Lower lobe of right lung (tissue), 2 donors: ENCODE measurements at places on chromosomes 1 and 21. TPM values are rescaled to one million over a fixed set of nuclear protein-coding genes. Genes with fewer than 3 reads are reported as not detected.

Gene KIF26B
- 1.2 TPM for total RNA-seq

Gene RGS13
- 5.0 TPM for total RNA-seq

Gene MARK1
- total RNA-seq, result 2.4 TPM

Gene CLEC20A
- not detected for total RNA-seq

DNA sequence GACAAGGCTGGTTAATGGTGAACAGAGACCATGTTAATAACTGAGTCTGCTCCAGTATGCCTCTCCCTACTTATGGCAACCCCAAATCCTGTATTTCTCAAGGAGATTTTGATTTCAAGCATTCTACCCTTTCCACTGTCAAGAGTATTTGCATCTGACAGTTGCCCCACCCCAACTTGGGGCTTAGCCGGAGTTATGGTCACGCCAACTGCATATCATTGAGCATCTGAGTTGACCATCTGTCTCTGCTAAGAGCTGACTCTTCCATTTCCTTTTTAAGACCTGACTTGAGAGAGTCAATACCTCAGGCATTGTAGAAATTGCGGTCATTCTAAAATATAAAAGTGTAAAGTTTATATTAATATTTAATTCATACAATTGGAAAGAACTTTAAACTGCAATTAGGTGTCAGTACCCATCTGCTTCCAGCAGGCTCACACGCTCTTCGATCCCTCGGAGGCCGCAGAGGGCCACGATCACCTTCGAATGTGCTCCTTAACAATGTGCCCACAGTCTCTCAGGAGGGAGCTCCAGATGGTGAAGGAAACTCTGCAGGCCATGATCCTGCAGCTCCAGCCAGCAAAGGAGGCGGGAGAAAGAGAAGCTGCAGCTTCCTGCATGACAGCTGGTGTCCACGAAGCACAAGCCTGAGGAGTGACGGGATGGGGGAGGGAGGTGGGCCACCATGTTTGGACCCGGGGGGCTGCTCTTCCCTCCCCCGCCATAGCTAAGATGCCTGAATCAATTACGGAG lies 409.8 kb downstream of the DISC1 start:
- H3K4me3 ChIP-seq, result no peak overlapping the region
- H3K36me3 ChIP-seq, result no peaks in the 10 kb centered on the region
- H3K27me3 ChIP-seq, result no peaks in the 10 kb centered on the region
- DNase-seq, result no peak
- no peak overlapping the region for H3K27ac ChIP-seq

DNA sequence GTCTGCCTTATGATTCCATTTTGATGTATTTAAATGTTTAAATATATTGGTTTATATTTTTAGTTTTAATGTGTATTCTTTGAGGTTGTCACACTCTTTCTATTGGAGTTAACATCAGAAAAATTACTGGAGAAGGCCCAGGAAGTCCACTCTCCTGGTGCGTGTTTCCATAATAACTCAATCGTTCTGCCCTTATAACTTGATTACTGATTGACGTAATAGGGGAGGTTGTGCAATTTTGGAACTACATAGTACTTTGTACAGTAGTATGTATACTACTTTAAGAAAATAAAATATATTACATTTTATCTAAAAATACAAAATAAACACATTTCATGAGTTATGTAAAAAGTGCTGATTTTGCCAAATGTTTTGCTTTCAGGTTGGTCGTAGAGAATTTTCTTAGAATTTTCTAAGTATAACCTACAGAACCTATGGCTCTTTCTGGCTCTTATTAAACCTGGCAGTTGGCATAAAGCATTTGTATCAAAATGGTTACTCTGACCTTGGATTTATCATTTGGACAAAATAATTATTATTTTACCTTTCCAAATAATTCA lies 5.7 kb downstream of the PLA2G4A start:
- H3K36me3 ChIP-seq, result no peaks in the 10 kb centered on the region
- H3K4me1 ChIP-seq, result peaks cover 12% of the 10 kb centered on the region
- no peak for DNase-seq

GRCh38 chr1:65437616-65438015 lies 17.1 kb downstream of the LEPR start:
- H3K27me3 ChIP-seq, result no peaks in the 10 kb centered on the region
- H3K27ac ChIP-seq, result no peak overlapping the region
- H3K36me3 ChIP-seq, result peaks cover 16% of the 10 kb centered on the region
- no peak for DNase-seq

- no peaks in the 10 kb centered on the region for H3K27me3 ChIP-seq
- H3K36me3 ChIP-seq, result peaks cover 9% of the 10 kb centered on the region
- peak overlapping the region; percentile 88 for H3K27ac ChIP-seq
- H3K4me3 ChIP-seq, result peak overlapping the region; percentile 96
- peaks cover 33% of the 10 kb centered on the region for H3K4me1 ChIP-seq
These were observed 729 bp upstream of the CDCA8 start for GRCh38 chr1:37691497-37692077.

DNA sequence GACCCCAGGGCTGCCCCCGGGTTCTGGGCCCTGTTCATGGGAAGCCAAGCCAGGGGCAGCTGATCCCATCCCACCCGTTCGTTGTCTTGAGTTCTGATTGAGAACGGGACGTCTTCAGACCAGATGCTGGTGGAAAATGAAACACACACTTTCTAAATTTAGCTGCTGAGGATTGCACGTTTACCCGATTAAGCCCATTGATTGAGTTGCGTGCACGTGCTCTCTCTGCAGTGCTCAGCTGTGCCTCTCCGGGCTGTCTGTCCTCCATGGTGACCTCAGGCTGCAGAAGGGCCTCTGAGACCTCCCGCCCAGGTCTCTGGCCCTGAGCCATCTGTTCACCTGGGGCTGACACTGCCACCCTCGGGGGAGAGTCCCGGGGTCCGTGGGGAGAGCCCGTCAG lies 27.0 kb upstream of the PEX10 start:
- no peak overlapping the region for H3K27ac ChIP-seq
- no peaks in the 10 kb centered on the region for H3K36me3 ChIP-seq
- no peak for DNase-seq

- DNase-seq, result no peak
- no peaks in the 10 kb centered on the region for H3K36me3 ChIP-seq
- no peaks in the 10 kb centered on the region for H3K27me3 ChIP-seq
- H3K4me1 ChIP-seq, result no peaks in the 10 kb centered on the region
- H3K27ac ChIP-seq, result no peak overlapping the region
- H3K4me3 ChIP-seq, result no peak overlapping the region
These were observed 1019.2 kb downstream of the TTLL7 start for GRCh38 chr1:82979593-82980236.

DNA sequence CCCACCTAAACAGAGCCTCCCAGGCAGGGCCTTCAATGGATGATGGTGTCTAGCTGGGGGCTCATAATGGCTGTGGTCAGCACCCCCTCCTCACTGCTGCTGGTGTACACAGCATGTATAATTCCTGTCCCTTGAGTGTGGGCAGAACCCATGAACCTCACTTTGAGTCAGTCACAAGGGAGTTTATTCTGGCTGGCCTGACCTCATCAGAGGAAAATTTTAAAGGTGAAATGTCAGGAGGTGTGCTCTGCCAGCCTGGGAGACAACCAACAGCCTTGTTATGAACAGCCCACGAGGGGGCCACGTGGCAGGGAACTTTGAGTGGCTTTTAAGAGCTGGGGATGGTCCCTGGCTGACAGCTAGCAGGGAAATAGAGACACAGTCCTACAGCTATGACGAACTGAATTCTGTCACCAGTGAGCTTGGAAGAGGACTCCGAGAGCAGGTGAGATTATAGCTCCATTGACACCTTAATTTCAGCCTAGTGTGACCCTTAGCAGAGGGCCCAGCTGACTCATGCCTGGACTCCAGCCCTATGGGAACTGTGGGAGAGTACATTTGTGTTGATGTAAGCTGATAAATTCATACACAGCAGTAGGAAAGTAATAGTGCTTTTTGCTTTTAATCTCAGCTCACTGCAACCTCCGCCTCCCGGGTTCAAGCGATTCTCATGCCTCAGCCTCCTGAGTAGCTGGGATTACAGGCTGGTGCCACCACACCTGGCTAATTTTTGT lies 73.5 kb upstream of the RUNX3 start:
- H3K27ac ChIP-seq, result no peak overlapping the region
- DNase-seq, result no peak
- H3K4me1 ChIP-seq, result peaks cover 11% of the 10 kb centered on the region
- no peaks in the 10 kb centered on the region for H3K36me3 ChIP-seq

DNA sequence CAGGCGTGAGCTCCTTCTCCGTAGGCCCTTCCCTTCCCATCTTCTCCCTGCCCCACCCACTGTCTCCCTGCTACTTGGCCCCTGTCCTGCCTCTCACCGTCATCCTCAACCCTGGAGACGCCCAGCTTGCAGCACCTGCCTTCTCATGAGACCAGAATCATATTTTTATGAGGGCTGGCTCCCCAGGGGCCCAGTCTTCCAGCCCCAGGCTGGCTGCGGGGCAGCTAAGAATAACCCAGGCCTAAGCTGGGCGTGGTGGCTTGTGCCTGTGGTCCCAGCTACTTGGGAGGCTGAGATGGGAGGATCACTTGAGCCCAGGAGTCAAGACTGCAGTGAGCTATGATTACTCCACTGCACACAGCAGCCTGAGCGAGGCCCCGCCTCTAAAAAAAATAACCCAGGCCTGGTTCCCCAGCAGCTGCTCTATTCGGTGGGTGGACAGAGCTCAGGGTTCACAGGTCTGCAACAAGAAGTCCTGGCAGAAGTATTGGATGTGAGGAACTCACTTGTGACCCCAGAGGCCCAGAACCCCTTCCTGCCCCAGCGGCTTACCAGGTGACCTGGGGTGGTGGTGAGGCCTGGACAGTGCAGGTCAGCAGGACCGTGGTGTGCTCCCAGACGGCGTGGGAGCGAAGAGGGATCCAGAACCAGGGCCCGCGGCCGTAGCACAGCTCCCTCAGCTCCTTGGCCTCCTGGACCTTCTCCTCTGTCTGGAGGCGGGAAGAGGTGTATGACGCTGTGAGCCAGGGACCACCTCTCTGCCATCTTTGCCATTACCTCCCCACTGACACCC lies 6.4 kb downstream of the MYOM3 start:
- no peaks in the 10 kb centered on the region for H3K4me1 ChIP-seq
- no peak overlapping the region for H3K4me3 ChIP-seq
- peak; percentile 25 for DNase-seq

DNA sequence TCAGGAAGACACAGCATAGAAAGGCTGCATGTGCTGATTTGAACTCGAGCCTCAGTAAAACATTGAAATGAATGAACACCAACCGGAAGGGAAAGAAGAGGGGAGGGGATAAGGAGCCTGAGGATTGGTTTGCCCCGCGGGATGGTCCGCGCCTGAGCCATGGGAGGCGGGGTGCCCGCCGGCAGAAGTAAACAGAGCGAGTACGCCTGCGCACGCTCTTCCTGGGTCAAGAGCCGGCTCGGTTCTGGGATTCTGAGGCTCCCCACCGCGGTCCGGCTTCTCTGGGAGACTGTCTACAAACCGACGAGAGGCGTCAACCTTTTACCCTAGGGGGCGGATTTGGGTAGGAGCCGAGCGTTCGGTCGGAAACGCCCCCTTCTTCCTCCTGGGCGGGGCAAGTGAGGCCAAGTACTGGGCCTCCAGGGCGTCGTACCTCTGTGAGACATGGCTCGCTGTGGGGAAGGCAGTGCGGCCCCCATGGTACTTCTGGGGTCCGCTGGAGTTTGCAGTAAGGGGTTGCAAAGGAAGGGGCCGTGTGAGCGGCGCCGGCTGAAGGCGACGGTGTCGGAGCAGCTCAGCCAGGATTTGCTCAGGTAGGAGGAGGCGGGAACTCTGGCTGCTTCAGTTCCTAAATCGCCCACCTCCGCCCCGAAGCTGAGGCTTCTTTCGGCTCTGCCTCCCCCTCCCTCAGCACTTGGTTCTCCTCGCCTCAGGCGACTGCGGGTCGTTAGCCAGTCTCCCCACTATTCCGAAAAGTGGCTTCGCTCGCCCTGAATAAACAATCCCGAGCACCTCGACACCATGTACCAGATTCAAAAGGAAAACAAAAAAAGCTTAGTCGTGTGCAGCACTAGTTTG lies at the start of gene BTBD8:
BTBD8 (plus strand) TSS at position 218 of the 858 bp plus-strand sequence; CDS start at position 445, 227 bp downstream.
- H3K4me1 ChIP-seq, result peaks cover 9% of the 10 kb centered on the region
- no peaks in the 10 kb centered on the region for H3K36me3 ChIP-seq

GRCh38 chr1:211935448-211935970 lies 99.8 kb downstream of the INTS7 start:
- no peak for DNase-seq
- H3K4me1 ChIP-seq, result peaks cover 10% of the 10 kb centered on the region
- no peak overlapping the region for H3K4me3 ChIP-seq
- H3K27ac ChIP-seq, result no peak overlapping the region

DNA sequence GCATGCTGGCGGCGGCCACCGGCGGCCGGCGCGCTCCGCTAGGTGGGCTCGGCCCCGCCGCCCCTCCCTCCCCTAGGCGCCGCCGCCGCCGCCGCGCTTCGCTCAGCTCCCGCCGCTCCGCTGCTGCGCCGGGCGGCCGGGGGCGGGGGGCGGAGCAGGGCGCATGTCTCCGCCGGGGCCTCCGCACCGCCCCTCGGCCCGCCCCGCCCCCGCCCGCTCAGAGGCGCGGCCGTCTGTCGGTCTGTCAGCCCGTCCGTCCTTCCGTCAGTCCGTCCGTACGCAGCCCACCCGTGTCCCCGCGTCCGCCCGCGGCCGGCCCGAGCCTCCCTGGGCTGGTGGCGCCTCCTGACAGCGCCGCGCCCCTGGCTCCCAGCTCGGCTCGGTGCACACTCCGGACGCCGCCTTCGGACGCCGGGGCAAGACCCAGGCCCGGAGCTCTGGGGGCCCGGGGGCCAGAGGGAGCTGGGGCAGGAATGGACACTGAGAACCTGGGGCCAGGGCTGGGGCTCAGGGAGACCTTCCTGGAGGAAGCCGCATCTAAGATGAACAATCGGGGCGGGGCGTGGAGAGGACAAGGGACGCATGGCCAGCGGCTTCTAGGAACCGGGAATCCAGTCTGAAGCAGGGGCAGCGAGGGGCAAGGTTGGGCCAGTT lies at the start of gene GPR153:
GPR153 (minus strand) TSS at position 138 of the 654 bp plus-strand sequence. CDS start 6,193 bp downstream, outside the sequence.
- H3K4me3 ChIP-seq, result peak within 1 kb of the TSS; percentile 70
- DNase-seq, result no peak
- peaks cover 24% of the 10 kb centered on the region for H3K27me3 ChIP-seq
- peaks cover 33% of the 10 kb centered on the region for H3K4me1 ChIP-seq
- H3K36me3 ChIP-seq, result no peaks in the 10 kb centered on the region

GRCh38 chr1:147902253-147902845 lies at the start of gene GJA8:
Gene GJA8, plus strand, starts transcription at chr1:147902795. Its CDS starts 5,161 bp downstream, at chr1:147907956.
- H3K4me3 ChIP-seq, result no peak within 1 kb of the TSS
- no peaks in the 10 kb centered on the region for H3K4me1 ChIP-seq
- H3K36me3 ChIP-seq, result no peaks in the 10 kb centered on the region

GRCh38 chr1:37177230-37177864 lies 143.0 kb upstream of the GRIK3 start:
- H3K27me3 ChIP-seq, result peaks cover 18% of the 10 kb centered on the region
- no peak overlapping the region for H3K27ac ChIP-seq
- H3K36me3 ChIP-seq, result no peaks in the 10 kb centered on the region

- no peaks in the 10 kb centered on the region for H3K36me3 ChIP-seq
- H3K4me1 ChIP-seq, result no peaks in the 10 kb centered on the region
- no peak overlapping the region for H3K27ac ChIP-seq
- H3K4me3 ChIP-seq, result no peak overlapping the region
- DNase-seq, result no peak
These were observed 16.9 kb upstream of the CDC14A start for GRCh38 chr1:100335436-100335835.

- peaks cover 14% of the 10 kb centered on the region for H3K4me1 ChIP-seq
- no peaks in the 10 kb centered on the region for H3K27me3 ChIP-seq
- H3K36me3 ChIP-seq, result peaks cover 41% of the 10 kb centered on the region
- peak overlapping the region; percentile 4 for H3K27ac ChIP-seq
- no peak for DNase-seq
These were observed 21.2 kb downstream of the CYP4B1 start for GRCh38 chr1:46820076-46820475.

- H3K27ac ChIP-seq, result no peak overlapping the region
- no peaks in the 10 kb centered on the region for H3K4me1 ChIP-seq
- no peak for DNase-seq
These were observed 541.4 kb upstream of the PLXNA2 start for GRCh38 chr1:208785629-208786028.
